ENCODE measurements at places on chromosomes 2 and 18.

DNA sequence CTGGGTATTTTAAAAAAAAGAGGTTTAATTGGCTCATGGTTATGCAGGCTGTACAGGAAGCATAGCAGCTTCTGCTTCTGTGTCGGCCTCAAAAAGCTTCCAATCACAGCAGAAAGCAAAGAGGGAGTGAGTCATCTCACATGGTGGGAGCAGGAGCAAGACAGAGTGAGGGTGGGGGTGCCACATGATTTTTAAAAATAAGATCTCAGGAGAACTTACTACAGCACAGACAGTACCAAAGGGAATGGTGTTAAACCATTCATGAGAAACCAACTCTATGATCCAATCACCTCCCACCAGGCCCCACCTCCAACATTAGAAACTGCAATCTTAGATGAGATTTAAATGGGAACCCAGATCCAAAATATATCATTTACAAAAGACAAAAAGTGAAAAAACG lies 14.6 kb downstream of the ZNF519 start:
- no peak for DNase-seq

- DNase-seq: peak; percentile 33
Observed at GRCh38 chr18:48950536-48951447, at the start of gene SMAD7. TSS of gene SMAD7 (minus strand) at chr18:48950965. CDS start at chr18:48950424, 541 bp downstream.

GRCh38 chr2:173553593-173553992 lies 198.9 kb downstream of the CDCA7 start:
- no peak for DNase-seq

- DNase-seq: no peak
Observed at GRCh38 chr18:7366597-7366996, 135.7 kb downstream of the LRRC30 start.

DNA sequence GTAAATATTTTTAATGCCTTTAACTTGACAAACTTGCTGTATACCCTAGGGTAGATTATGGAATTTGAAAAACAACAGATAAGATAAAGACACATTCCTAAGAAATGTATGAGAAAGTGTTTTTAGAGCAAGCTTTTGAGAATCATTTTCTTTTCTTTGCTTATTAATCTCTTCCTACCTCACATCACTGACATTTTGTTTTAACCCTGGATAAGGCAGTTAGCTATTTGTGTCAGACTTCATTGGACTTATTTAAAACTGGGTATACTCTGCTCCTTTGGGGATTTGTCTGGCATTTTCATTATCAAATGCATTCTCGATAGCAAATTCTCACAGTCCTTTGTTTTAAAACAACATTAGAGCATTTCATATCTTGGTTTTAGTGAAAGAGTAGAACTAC lies 17.2 kb downstream of the EML4 start:
- DNase-seq: no peak

DNA sequence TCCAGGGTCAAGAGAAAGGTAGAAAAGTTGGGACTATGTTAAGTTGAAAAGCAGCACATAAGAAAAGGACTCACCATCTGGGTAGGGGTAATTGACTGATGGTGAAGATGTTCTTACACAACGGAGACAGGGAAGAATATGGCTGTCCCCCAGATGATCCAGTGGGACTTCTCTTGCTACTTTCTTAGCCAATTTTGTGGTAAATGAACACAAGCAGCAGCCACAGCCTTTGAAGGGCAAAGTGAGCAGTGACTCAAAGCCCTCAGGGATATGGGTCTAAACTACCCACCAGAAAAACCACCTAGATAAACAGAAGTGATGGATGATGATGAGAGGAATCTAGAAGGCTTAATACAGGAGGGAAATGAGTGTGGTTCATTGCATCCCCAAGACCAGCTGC lies 65.8 kb upstream of the SLC9A2 start:
- DNase-seq: no peak

- no peak for DNase-seq
Observed at GRCh38 chr2:70680735-70681134, 87.3 kb downstream of the ADD2 start.

DNA sequence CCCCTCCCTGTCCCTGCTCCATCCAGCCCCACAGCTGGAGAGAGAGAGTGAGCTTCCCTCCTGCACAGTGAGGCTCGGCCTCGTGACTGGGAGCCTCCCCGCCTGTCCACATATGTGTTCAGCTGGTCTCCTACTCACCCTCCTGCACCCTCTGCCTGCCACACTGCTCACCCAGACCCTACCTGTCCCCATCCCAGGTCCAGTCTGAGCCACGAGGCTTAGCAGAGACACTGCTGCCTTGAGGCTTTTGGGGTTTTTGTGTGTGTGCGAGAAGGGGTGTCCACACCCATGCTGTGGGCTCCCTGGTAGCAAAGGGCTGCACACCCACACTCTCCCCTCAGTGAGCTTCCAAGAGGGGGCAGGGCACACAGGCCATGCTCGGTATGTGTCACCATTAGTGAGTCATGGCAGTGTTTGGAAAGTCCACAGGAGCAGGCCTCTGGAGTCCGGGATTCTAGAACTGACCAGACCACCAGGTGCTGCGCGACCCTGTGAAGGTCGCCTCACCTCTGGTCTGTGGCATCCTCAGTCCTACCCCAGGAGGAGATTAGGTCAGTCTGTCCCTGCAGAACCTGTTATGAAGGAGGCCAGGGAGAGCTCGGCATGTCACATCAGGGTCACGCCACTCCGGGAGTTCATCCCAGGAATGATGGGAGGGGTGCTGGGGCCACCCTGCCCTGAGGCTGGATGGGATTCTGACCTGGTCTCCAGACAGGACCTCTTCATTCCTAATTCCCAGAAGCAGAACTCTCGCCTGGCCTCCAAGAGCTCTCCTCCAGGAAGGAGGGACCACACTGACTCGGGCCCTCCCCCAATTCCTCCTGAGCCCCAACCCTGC lies 39.9 kb upstream of the SMAD7 start:
- no peak for DNase-seq

DNA sequence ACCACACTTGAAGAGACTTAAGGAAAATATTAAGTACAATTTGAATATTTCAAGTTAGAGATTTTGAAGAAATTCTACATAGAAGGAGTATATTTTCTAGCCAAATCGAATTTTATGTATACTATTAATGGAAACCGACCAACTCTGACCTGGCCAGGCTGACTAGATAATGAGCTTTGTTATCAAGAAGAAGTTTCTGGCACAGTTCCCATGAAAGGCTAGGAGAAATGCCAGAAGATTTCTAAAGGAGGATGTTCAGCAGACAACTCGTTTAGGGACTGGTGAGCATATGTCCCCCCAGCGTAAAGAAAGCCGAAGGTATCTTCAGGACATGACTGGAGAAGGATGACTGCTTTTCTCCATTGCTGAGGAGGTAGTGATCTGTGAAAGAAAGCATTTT lies 127.3 kb downstream of the DIS3L2 start:
- DNase-seq: no peak

GRCh38 chr18:75045272-75045671 lies 163.7 kb downstream of the PTGR3 start:
- DNase-seq: no peak

DNA sequence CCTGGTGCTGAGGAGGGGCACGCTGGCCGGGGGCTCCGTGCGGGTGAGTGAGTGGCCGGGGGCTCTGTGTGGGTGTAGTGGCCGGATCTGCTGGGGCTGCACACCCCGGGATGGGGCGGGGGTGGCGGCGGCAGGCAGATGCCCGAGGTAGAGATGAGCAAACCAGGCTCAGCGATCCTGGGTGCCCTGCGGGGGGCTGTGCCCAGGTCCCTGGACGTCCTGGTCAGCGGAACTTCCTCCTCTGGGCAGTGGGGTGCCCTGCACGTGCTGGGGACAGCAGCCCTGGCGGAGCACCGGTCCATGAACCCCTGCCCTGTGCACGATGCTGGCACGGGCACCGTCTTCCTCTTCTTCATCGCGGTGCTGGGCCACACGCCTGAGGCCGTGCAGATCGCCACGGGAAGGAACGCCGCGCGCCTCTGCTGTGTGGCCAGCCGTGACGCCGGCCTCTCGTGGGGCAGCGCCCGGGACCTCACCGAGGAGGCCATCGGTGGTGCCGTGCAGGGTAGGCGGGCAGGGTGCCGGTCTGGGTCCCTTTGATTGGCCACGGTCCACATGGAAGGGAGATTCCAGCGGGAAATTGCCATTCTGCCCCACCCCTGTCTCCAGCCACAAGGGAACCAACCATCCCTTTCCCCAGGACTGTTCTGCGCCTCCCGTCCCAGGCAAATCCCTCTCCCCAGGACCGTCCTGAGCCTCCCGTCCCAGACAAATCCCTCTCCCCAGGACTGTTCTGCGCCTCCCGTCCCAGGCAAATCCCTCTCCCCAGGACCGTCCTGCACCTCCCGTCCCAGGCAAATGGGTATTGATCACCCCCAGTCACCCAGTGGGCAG lies 5.9 kb downstream of the NEU4 start:
- no peak for DNase-seq

DNA sequence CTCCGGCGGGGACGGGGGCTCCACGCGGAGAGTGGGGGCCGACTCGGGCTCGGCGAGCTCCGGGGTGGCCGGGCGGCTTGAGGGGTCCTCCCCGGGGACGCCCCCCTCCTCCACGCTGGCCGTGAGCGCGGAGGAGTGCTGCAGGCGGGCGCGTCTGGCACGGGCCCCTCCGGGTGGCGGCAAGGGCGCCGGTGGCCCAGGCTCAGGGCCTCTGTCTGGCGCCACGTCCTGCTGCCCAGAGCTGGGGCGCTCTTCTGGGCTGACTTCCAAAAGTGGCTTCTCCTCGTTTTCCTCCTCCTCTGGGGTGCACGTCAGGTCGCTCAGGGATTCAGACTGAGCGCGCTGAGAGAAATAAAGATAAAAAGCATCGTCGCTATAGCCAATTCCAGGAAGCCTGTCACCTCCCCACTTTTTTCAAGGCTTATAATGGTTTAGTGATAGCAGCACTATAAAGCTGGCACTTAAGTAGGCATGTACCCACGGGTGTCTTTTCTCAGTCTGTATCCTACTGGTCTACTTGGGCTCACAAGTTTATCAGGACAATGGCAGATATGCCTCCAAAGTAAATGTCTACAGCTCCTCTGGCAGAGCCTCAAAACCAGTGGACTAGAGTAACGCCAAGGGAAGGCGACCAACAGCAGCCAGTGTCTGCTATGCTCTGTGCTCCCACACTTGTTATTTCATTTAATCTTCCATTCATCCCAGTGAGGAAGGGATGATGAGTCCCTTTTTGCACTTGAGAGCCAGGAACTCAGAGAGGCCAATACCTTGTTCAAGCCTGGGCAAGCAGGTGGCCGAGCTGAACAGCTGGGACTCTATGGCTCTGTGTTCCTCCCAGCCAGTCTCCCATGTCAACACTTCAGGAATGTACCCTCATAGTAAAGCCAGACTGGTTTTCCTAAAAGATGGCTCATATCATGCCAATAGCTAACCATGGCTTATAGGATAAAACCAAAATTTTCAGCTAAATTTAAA lies 92.6 kb upstream of the MGAT4A start:
- DNase-seq: no peak

DNA sequence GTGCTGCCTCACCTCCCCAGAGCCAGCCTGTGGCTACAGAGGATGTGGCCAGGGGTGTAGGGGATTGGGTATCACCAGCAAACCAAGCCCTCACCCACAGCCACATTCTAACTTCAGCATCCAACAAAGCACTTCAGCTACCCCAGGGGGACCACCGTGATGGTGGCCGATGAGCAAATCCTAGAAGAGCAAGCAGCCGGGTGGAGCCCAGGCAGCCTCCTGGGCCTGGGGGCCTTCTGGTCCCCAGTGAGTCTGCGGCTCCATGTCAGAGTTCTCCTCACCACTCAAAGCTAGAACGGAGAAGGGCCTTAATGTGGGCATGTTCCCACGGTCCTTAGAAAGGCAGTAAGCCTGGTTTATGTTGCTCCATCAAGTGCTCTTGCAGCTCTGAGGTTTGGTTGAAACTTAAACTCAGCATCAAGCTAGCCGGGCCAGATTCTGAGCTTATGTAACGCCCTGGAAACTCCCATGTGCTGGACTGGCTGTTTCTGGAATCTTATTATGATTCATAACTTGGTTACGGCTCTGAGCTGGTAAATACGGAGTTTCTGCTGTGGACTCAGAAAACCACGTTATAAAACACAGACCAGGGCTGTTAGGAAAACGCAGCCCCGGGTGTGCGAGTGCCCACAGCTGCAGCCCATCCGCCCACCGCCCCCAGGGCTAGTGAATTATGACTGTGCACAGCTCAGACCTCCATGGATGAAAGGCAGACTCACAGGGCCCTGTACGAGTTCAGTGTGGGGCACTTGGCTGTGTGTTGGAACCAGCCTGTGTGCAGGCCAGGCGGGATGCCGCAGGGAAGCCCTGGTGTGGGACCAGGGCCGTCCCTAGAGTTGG lies 99.8 kb downstream of the SEPTIN10 start:
- DNase-seq: no peak

GRCh38 chr18:40404284-40404683 lies 1550.8 kb upstream of the PIK3C3 start:
- no peak for DNase-seq

- peak; percentile 90 for DNase-seq
Observed at GRCh38 chr18:10519999-10520935, 5.6 kb upstream of the NAPG start.

- no peak for DNase-seq
Observed at GRCh38 chr2:162538967-162539366, 195.0 kb downstream of the GCA start.

DNA sequence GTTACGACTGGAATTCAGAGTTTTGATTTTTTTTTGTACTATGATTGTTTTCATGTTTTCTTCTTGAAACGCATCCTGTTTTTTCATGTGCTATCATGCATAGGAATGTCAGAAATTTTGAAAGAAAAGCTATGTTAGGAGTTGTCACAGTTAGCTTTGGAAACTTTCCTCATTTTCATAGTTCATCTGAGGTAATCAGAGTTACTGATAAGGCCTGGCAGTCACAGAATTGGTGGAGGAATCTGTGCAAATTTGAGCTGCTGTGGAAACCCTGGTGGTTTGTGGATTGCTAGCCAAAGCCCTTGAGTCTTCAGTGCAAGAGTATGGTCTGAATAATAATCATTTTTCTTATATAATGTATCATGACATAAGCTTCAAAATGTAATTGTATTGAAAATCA lies 401.0 kb downstream of the CNTNAP5 start:
- no peak for DNase-seq

- DNase-seq: no peak
Observed at GRCh38 chr2:232523682-232524597, 2.0 kb upstream of the CHRND start.

DNA sequence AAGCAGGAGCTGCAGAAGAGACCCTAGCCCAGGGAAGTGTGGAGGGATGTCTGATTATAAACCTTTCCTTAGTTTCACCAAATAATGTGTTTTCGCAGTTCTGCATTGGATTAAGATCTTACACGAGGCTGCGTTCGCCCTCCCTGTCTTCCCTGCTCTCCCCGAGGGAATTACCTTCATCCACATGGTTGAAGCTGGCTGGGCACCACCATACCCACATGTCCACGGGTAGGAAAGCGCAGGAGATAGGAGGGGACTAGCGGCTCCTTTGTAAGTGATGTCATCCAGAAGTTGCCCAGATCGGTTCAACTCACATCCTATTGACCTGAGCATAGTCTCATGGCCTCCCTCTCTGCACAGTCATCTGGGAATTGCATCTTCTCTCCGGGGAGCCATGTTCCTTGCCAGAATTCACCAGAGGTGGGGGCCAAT lies 1.1 kb downstream of the TTL start:
- DNase-seq: peak; percentile 20

- no peak for DNase-seq
Observed at GRCh38 chr18:72866442-72866900, 1.3 kb downstream of the NETO1 start.

GRCh38 chr2:117785740-117786139 lies 28.8 kb upstream of the DDX18 start:
- peak; percentile 53 for DNase-seq
